ENCODE measurements at places on chromosomes 11 and 22.

- DNase-seq: peak; percentile 74
These were observed 1.9 kb downstream of the POLD4 start for GRCh38 chr11:67351275-67352005.

DNA sequence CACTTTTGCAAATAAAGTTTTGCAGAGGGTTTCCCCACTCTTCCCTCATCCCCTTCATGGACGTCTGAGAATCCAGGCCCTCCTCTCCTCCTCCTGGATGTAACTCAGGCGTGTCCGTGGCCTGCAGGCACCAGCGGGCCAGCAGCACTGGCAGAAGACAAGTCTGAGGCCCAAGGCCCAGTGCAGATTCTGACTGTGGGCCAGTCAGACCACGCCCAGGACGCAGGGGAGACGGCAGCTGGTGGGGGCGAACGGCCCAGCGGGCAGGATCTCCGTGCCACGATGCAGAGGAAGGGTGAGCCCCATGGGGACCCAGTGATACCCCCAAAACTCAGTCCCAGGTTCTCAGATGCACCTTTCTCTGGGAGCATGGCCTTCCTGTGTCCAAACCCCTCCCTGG lies 14.4 kb downstream of the TUB start:
- DNase-seq: no peak

DNA sequence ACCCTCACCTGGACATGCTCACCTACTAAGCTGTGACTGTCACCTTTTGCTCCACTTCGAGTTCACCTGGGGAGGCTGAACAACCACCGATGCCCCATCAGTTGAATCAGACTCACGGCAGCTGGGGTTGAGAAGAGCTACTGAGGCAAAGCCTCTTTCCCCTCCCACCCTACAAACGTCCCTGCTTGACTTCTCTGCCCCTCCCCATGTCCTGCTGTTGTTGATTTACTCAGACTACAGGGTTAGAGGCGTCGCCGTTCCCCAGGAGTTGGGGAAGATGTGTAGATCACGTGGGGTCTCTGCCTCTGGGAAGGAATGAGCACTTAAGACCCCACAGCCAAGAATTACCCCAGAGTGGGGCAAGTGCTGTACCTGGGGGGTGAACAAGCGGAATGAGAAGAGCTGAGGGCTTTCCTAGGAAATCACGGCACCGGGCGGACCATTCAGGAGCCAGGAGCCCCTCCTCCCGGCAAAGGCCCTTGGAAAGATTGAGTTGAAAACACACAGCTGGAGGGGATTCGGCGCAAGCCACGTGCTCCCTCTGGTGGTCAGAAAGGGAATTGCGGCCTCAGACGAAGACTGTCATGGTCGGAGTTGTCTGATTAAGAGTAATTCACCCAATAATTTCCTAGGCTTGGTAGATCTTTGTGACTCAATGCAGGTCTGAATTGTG lies 7.0 kb downstream of the FXYD2 start:
- DNase-seq: peak; percentile 89

DNA sequence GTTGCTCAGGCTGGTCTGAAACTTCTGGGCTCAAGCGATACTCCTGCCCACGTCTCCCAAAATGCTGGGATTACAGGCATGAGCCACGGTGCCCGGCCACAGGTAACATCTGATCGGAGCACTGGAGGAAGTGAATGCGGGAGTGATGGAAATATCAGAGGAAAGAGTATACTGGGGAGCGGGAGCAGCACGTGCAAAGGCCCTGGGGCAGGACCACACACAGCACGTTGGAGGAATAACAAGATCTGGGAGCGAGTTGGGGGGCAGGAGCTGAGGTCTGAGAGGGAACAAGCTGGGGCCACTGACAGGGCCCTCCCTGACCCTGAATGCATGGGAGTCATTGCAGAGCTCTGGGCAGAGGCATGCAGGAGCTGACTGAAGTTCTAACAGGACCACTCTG lies 70.7 kb downstream of the NFAM1 start:
- no peak for DNase-seq

GRCh38 chr11:61882879-61883278 lies 8.5 kb downstream of the FADS3 start:
- no peak for DNase-seq

DNA sequence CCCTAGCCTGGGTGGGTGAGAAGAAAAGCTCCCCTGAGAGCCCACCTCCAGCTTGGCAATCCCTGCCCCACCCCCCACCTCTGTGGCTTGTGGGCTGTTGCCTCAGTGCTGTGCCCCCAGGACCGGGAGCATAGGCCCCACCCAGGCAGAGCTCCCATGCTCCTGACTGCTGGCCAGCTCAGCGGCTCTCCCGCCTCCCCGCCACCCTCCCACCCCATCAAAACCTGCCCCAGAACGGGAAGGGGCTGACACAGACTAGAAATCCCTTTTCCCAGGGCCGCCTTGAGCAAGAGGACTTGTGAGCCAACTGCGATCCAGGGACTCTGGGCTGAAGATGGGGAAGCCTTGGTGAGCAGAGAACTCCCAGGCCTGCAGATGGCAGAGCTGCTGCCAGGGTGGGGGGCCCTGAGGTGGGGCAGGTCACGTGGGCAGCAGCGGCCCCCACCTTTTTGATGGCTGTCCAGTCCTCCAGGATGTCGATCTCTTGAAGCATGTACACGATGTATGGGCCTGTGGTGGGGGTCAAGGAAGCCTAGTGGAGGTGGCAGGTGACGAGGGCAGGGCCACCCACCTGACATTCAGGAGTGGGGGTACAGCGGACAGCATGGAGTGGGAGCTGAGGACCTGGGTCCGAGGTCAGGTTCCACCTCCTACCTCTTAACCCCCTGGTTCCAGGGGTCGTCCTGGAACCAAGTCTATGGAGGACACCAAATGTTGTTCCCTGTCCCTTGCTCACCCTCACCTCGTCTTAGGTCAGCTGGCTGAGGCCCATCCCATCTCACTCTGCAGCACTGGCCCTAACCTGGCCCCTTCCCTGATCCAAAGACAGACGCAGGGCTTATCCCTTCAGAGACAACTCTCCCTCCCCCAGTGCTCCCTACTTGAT lies 2.3 kb upstream of the RIN1 start:
- DNase-seq: no peak

DNA sequence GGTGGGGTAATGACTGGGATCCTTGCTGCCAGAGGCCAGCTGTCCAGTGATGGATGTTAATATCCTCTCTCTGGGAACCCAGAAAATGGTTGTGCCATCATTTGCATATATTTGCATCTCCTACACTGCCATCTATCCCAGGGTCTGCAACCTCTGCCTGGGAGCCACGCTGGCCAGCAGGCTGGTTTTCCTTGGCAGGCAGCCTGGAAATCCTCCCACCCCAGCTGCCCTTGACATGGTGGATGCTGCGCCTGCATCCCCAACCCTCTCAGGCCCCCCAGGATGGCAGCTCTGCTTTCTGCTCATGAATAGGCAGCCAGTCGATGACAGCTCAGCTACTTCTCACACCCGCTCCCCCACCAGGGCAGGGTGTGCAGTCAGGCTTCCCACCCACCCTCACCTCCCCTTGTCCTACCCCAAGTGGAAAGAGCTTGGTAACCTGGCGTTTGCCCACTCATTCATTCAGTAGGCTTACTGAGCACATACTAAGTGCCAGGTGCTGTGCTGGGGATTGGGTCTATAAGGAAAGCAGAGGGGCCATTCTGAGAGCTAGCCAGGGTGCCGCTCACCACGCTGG lies 202.5 kb downstream of the TRIM29 start:
- DNase-seq: no peak

GRCh38 chr11:32529994-32530588 lies 53.5 kb upstream of the EIF3M start:
- no peak for DNase-seq

DNA sequence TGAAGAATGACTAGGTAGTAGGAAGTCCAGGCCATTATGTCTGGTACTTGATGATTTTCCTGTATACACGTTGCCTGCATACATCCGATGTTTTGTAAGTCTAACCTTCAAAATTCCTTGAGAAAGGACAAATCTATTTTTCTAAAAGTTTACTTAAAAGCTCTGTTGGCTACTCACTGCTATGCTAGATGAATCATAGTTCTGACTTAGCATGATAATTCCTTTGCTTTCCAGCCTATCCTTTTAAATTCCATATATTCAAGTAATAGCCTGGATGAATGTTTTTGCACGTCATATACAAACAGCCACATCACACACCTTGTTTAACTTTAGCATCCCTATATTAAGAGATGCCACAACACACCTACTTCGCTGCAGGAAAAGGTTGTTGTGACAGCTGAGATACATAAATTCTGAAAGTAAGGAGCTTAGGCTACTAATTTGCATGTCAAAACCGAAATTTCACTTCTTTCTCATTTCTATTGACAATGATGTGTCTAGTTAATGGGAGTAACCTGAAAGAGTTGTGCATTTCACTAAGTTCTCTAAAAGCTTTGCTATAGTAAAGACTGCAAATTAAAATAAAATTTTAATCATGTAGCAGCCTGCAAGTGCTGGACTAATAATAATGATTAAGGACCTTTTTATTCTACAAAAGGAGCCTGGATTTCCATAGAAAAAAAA lies 1116.4 kb downstream of the JRKL start:
- DNase-seq: no peak

DNA sequence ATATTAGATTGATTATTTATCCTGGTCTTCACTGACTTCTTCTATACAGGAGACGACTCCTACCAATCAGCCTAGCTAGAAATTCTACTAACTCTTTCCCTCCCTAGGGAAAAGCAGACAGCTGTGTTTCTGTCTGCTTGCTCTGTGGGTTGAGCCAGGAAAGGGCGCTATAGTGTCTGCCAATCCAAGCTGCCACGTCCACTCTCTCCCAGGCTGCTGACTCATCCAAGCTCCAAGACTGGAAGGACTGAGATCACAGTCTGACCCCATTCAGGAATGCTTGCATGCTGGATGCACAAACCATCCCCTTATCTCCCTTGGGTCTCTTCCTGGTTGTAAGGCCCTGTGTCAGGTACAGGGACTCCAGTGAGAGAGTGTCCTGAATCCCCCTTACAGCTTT lies 955.6 kb downstream of the OPCML start:
- no peak for DNase-seq

DNA sequence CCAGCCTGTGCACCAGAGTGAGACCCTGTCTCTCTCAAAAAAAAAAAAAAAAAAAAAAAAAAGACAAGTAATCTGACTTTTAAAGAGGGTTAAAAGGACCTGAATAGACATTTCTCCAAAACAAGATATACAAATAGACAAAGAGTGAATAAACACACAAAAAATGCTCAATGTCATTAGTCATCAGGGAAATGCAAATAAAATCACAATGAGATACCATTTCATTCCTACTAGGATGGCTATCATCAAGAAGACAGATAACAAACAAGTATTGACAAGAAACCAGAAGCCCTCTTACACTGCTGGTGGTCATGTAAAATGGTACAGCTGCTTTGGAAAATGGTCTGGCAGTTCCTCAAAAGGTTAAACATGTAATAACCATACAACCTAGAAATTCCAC lies 4.1 kb downstream of the RIC3 start:
- no peak for DNase-seq

GRCh38 chr11:75023446-75024067 lies 34.8 kb downstream of the NEU3 start:
- no peak for DNase-seq

DNA sequence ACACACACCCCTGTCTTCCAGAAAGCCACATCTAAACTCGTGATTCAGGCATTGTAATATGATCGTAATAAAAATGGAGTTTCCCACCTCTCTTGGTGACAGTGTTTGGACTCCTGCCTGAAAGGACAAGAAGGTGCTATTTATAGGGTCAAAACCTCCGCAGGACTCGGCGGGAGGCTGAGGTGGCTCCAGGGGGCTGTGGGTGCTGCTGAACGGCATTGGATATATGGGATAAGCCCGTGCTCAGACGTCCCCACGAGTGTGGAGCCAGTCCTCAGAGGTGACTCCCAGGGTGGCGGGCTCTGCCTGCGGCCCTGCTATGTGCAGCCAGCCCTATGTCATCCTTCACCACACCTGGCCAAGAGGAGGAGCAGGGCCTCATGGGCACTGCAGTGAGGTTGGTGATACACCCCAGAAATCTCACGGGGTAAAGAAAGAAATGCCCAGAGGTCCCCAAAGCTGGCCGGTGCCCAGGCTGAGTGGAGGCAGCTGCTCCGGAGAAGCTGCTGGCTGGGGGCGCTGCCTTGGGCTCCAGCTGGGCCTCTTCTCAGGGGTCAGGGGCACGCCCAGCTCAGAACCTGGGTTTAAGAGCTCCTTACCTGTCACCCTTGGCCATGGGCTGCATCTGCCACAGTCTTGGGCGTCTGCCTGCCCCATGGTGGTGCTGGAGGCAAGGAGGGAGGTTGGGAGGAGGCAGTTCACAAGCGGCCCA lies 5.1 kb upstream of the OSBPL5 start:
- no peak for DNase-seq

- peak; percentile 47 for DNase-seq
These were observed 17.2 kb downstream of the CBX7 start for GRCh38 chr22:39135092-39135896.

DNA sequence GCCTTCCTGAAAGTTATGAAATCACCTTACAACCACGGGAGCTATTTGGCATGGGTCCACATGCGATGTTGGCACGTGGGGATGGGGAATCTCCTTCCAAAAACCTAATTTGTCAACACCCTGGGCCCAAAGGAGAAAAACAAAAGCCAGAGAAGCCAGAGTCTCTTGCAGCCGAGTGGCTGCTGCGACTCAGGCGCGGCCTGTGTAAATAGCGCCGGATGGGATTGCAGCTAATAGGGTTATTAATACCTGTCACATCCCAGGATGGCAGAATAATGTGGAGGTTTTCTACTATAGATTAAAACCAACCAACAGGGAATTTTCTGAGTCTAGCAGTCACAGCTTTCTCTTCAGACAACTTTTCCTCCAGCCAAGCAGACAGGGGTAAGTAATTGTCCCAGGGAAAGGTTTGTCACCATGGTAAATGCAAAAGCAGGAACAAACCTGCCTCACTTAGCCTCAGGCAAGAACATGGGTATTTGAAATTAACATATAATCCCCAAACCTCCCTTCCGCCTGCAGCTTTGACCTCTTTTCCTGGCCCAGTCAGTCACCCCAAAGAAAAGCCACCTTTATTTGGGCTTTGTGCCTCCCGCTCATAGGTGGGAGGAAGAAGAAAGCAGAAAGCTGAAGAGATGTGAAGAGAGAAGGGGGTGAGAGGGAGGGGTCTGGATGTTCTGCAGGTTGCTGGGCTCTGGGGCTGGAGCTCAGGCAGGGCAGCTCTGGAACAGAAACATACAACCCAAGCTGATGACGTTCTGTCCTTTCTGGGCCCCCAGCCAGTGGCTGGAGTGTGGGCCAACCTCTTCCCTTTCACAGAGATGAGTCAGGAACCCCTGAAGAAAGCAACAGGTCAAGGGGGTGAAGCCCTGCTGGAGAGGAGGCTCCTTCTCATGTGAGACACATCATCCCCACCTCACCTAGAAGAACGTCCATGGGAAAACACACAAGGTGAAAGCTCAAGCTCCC lies 376.5 kb downstream of the NXPE2 start:
- no peak for DNase-seq

DNA sequence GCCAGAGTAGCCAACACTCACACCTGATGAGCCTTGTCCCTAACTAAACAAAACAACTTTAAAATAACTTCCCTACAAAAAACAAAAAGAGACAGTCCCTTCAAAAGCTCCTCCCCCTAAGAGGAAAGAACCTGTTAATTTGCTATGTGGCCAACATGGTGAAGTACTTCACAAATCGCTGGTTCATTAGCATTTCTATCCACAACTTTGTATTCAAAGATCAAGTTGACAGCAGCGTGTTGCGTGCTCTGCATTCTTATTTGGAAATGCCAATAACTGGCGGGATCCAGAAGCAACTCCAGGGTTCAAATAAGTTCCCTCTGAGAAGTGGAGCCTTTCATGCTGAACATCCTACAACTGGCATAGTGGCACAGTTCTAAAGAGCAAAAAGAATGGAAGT lies 48.6 kb downstream of the CADM1 start:
- DNase-seq: no peak

GRCh38 chr22:19019679-19020032 lies 83.6 kb upstream of the PRODH start:
- no peak for DNase-seq

GRCh38 chr11:30823119-30823518 lies 237.0 kb upstream of the MPPED2 start:
- DNase-seq: no peak

Data from activated CD4-positive, alpha-beta T cell treated with anti-CD3 and anti-CD28 coated beads, Interleukin-10, Interleukin-2, amounts not matched to agents 100 ng/mL and 50 ng/mL, durations not matched to agents 16 hours and 8 hours (primary cell).